Caco-2 (cell line): ENCODE measurements at places on chromosomes 3 and 15.
A peak's percentile ranks its signal among the peaks of the same experiment; 100 is the strongest.

DNA sequence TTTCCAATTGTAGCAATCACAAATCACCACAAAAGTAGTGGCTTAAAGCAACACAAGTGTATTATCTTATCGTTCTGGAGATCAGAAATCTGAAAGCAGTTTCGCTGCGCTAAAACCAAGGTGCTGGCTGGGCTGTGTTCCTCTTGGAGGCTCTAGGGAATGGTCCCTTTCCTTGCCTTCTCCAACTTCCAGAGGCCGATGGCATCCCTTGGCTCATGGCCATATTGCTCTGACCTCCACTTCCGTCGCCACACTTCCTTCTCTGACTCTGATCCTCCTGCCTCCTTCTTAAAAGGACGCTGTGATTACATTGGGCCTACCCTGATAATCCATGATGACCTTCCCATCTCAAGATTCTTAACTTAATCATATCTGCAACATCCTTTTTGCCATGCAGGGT lies 10.7 kb upstream of the PAQR5 start:
- no peak for DNase-seq

- DNase-seq, result no peak
Measured at GRCh38 chr3:55128225-55128823, 200.5 kb upstream of the LRTM1 start.

DNA sequence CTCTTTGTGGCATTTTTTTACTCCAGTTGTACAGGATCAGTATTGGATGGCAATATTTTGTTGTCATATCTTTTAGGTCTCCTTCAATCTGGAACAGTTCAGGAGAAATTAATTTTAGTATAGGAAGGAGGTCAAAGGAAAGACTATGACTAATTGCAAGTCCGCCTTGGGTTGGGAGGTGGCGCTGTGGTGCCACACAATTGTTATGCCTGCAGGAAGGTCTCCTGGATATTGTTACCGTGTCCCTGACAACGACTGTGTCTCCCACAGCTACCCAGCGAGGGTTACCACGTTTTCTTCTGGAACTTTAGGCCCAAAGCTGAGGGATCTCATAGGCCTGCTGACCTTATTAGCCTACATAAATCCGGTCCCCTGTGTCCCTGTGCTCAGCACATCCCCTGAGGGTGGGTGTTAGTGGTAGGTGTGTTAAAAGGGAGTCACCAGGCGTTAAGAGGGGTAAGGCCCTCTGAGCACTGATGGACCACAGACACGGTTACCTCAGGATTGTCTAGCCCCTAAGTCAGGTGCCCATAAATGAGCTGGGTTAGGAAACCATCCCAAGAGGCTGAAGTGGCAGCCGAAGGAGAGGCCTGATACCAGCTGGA lies 31.5 kb downstream of the KCNAB1 start:
- DNase-seq, result peak; percentile 66

- DNase-seq, result no peak
Measured at GRCh38 chr15:68687136-68687735, 108.4 kb downstream of the CORO2B start.

DNA sequence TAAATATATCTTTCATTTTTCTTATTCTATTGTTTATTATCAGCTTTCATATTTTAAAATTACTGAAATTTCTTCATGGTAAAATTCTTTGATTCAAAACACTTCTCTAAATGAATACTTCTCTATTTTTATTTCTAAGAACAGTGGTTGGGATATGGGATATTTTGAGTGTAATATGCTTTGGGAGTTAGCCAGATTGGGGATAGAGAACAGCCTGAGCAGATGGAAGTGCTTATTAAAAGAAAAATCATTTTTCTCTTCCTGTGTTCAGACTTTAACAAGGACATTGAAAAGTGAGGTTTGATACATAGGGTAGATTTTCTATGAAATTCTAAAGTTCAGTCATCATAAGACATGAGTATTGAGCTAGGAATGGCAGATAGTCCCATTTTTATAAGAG lies 84.8 kb downstream of the COL6A5 start:
- DNase-seq, result no peak

- no peak for DNase-seq
Measured at GRCh38 chr15:64596701-64597476, 136.5 kb downstream of the ZNF609 start.

DNA sequence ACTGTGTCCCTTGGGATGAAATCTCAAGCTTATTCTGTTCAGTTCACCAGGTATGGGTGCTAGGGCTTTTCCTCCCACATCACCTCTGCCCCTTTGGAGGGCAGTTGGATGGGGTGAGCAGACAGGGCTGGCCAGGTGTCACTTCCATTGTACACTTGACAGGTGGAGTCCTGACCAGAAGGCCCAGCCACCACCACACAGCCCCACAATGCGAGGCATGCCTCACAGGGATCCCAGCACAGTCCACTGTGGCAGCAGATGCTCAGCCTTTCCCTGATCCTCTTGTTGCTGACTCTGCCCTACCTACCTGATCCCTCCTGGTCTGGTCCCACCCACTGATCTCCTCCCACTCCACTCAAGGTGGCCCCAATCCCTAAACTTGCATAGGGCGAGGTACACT lies 88.2 kb downstream of the ANP32A start:
- no peak for DNase-seq

DNA sequence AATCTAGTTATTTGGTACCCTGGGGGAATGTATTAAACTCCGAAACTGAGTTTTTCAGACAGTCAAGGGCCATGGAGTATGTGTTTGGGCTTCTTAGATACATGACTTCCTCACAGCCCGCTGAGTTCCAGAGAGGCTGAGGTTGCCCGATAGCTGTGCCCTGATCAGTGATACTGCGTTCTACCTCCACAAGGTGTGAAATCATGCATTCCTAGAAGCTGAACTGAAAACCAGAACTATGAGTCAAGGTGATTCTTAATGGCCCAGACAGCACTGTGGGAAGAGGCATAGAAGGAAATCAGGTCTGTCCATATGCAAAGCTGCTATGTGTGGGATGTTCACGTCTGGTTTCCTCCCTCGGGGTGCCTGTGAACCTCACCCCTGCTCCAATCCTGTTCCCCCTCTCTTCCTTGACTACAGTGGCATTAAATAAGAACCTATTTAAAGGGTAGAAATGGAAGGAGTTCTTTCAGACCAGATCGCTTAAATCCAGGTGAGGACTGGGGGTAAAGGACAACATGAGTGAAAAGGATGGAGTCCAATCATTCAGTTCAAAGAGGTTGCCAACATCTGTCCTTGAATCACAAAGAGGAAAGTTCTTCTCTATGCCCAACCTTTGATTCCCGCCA lies 74.3 kb downstream of the MYO1E start:
- no peak for DNase-seq

DNA sequence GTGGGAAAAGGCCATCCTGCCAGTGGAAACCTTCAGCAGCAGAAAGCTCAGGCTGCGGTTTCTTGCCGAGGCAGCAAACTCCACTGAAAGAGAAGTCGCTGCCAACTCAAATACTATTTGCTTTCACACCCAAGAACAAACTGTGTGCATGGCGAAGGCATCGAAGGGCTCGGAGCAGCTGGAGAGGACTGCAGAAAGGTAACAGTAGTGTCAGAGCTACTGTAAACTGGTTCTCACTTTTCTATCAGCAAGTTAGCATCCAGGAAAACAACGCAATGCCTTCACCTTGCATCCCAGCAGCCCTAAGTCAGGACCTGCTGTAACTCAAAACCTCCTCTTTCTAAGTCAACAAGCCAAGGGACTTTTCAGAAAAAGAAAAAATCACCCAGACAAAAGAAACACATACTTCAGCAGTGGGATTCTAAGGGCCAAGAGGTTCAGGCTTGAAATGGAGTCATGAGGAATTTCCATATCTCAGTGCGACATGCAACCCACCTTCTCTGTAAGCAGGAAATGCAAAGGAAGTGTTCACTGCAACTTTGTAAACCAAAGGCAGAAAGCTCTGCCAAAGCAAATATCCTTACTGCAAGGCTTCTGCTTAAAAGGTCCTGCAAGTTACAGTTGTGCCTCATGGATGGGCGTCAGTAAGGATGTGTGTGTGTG lies 193.5 kb downstream of the FOXP1 start:
- DNase-seq, result no peak

DNA sequence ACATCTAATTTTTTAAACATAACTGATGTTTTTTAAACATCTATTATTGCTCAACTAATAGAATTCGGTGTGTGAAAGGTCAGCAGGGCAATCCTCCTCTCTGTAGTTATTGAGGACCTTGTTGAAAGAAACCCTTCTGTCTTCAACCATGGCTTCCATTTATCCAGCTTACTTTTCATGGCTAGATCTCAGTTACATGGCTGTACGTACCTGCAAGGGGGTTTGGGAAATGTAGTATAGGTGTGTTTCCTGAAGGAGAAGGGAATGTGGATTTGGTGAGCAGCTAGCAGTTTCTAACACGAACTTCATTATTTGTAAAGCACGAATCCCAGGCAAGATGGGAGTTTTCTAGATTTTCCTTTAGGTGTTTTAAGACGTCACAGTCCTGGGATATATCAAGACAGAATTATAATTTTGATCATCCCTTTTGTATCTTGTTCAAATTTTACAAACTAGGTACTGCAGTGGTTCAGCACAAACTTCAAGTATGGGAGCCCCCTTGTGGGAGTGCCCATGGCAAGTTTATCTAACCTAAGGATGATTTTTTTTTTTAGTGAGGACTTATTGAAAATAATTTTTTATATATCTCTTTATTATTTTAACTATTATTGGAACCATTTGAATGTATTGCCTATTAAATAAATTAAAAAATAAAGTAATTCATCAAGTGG lies 41.6 kb downstream of the FBXL2 start:
- DNase-seq, result no peak

GRCh38 chr3:46318207-46318927 lies 35.5 kb upstream of the CCR2 start:
- no peak for DNase-seq

DNA sequence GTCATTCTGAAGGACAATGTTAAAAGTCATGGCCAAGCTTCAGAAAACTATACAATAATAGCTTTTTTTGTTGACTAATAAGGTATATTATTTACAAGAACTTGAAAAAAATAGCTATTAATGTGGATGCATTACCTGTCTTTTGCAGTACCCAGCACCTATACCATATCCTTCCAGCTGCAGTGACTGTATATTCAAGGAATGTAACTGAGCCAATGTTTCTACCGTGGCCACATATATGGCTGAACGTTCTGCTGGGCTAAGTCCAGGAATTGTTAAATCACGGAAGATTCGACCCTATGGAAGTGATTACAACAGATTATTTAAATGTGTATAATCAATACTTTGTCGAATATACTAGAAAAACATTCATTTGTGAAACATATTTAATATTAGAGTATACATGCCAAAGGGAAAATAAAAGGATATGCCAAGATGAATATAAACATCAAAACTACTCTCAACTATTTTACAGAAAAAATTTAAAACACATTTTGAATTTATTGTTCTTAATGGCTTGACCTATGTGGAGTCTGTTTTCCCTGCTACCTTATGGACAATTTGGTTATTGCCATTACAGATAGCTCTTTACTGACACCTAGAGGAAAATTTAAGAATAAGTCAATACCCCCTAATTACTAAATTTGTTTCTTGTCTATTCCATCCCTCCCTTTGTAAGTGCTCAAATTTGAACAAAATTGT lies 17.6 kb downstream of the ACAD11 start:
- no peak for DNase-seq

DNA sequence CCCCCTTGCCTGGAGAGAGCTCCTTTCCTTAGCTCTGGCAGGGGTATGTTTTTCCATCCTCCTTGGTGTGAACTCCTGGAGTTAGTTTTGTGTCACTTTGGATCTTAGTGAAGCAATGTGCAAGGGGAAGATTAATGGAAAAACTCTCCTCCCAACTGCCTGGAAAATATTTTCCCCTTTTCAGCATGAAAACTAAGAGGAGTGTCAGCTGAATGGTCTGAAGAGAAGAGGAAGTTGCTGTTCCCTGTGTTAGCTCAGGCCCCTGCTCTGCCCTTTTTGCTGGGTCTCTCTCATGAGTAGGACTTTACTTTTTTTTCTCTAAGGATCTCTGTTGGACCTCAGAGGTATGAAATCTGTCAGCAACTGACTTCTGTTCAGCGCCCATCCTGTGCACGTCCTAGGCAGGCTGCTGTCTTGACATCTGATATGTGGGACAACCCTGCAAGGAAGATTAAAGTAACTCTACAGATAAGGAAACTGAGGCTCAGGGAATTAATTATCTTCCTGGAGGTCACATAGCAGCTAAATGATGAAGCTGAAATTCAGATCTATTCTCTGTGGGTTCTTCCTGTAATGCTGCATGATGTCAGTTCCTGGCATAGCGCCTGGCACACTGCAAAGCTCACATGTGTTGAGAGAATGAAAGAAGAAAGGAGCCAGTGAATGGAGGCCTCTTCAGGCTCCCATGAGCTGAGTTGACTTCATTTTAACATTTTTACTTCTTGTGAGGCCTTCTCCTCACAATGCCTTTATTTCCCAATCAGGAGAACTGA lies 109.7 kb upstream of the GALNT15 start:
- no peak for DNase-seq

DNA sequence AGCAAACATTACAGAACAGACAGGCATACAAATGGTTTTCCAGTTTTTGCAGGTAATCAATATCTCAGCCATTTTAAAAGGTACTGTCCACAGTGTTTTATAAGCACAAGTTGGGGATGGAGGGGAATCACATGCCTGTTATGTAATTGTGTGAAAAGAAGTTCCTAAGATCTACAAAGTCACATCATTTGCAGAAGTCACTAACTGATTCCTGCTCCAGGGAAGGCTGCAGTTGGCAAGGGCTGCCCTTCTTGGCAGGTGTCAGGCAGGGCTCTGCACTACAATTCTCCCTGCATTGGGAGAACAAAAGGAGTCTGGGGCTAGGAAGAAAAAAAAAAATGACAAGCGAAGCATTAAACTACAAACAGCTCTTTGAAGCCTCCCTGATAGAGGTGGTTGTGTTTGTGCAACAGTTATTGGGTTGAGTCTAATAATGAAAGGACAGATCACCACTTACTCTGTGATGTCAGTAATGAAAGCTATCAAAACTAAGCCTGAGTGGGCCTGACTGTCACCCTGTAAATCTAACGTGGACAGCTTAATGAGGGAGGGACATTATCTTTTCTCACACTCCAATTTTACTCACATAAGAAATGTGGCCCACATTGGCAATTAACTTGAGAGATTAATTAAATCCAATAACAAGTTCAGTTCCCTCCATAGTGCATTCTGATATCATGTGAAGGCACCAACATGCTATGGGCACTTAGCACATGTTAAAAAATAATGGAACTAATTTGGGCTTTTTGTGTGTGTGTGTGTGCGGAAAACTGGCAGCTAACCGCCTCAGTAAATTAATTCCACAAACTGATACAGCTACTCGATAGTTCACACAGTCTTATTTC lies 242.9 kb downstream of the FHIT start:
- no peak for DNase-seq

DNA sequence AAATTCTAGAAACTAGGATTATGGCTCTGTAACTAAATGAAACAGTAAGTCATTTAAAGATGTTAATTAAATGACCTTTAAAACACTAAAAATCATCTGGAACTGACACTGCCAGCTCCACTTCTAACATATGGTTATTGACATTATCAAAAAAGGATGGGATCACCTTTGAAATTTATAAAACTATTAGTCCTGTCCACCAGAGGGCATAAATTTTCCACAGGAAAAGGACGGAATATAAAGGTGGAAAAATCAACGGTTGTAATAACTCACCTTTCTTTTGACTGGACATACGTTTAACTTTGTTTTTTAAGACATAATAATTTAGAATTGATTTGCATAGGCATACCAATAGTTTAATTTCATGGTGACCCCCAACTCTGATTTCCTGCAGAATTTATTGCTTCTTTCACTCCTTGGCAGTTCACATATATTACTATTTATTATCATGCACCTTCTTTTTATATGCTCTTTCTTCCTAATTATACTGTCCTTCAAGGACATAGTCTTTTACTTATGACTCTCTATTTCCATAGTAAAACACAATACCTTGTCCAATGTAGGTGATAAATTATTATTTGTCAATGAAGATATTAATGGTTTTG lies 345.7 kb downstream of the CADM2 start:
- peak; percentile 20 for DNase-seq
